Left hindlimb (tissue), 1 donor: ENCODE measurements at places on chromosomes 7 and 10.

- DNase-seq: no peak
Measured at GRCh38 chr7:84783141-84783778, 403.6 kb downstream of the SEMA3D start.

- no peak for DNase-seq
Measured at GRCh38 chr10:82477776-82478175, 602.8 kb downstream of the NRG3 start.

- DNase-seq: no peak
Measured at GRCh38 chr7:47591655-47592572, 10.0 kb upstream of the TNS3 start.

DNA sequence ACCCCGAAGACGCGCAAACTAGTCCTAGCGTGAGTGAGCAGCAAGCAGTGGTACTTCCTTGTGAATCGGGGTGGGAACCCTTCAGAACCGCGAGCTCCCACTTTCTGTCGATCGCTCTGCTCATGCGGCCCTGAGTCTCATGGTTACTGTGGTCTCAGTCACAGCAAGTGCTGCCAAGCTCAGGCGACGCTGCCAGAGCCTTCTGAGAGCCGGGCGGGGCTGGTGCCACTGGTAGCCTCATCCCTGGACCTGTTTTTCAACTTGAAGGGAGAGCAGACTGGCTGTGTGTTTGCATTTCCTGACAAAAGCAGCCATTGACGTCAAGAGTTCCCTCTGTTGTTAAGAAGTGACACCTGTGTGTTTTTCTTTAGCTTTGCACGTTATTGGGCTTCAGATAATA, 32.9 kb upstream of the BHLHA15 start:
- no peak for DNase-seq

DNA sequence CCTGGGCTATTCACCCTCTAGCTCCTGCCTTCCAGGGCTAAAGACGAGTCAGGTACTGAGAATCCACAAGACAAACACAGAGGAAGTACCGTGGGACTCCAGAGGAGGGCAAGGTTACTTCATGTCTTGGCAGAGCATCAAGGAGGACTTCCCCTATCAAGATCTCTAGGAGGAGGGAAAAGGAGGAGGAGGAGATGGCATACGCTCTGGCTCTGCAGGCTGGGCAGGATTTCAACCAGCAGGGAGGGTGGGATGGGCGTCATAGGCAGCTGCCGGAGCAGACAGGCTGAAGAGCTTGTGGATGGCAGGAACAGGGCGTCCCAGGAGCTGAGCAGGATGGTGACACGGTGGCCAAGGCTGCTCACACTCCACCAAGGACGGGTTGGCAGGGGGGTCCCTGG, 21.3 kb downstream of the MDH2 start:
- DNase-seq: no peak

GRCh38 chr7:53697913-53698312, 662.5 kb downstream of the POM121L12 start:
- DNase-seq: no peak

DNA sequence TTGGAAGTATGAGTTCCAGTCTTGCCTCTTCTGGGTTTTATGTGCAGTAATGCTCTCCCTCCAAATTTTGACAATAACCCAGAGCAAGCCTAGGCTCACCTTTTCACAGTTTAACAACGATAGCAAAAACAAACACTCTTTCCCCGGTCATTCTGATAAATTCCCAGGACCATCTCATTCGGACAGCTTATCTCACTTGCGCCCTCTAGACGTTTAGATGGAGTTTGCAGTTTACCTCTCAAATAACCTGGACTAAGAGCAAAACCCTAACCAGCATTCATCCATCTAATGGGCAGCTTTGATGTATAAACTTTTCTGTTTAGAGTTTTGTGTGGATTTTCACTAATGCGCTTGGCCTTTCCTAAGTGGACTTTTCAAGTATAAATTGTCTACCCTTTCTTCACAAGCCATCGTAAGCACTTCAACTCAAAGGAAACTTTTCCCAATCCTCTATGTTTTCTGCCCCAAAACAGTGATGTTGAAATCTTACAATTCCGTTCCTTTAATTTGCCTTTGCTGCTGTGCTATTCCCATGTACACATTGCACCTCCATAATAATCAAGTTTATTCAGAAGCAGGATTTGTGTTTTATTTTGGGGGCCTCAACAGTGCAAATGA, 114.9 kb downstream of the HDAC9 start:
- DNase-seq: no peak

DNA sequence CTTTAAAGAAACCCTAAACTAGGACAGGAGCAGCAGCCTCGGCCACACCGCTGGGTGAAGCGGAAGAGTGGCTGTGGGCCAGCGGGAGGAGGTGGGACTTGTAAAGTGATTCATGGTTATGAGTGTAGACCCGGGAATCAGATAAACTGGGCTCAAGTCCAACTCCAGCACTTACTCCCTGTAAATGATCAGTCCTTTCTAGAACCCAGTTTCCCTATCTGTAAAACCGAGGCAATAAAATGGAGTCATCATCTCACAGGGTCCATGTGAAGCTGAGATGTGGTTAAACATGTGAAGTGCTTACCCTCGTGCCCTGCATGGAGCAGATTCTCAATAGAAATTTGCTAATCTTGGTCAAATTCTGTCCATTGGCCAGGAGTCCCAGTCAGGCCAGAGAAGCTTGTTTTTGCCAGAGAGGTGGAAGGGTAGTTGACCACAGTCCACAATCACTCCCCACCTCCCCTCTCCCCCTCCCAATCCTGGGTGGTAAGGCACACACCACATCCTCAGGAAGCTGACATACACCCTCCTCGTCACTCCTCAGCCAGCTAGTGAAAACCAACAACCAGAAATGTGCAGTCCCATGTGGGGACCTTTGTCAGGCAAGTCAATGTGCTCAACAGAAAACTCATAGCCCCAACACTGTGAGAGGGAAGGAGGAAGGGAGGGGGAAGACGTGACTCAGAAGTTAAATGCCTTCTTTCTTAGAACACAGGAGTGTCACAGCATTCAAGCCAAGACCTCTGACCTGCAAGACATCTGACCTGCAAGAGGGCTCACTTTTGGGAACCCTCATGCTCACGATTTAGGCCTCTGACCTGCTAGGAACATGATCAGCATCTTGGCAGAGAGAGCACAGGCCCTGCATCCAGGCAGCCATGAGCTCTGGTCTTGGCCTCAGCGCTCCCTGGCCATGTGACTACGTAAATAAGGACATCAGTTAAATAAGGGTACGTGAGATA, 145.1 kb downstream of the PLXNA4 start:
- DNase-seq: no peak

- DNase-seq: no peak
Measured at GRCh38 chr10:80957161-80957560, 419.5 kb downstream of the SH2D4B start.

- no peak for DNase-seq
Measured at GRCh38 chr7:132345543-132346129, 230.6 kb downstream of the PLXNA4 start.

- DNase-seq: no peak
Measured at GRCh38 chr7:132307465-132307864, 268.8 kb downstream of the PLXNA4 start.

- no peak for DNase-seq
Measured at GRCh38 chr10:86229376-86229775, 137.2 kb downstream of the GRID1 start.

GRCh38 chr10:78787125-78787524, 281.6 kb upstream of the ZMIZ1 start:
- no peak for DNase-seq

DNA sequence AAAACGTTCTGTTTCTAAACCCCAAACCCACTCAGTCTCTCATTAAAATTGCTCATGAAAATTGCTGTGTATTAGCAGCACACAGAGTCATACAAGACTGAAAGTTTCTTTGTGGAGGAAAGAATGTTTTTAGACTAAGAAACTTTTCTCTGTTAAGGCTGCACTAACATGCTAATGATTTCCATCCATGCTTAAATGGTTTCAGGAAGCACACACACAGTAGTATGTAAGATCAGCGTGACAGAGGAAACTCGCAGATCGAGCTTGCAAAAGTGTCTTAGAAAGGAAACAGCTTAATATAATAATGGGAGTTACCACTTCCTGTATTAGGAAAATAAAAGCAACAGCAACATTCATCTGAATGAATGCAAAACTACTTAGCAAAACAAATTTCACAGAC, 112.7 kb downstream of the ICA1 start:
- DNase-seq: no peak

GRCh38 chr10:27884185-27884641, 114.7 kb downstream of the ODAD2 start:
- DNase-seq: no peak

GRCh38 chr7:102424129-102424551, 9.2 kb upstream of the ORAI2 start:
- DNase-seq: no peak

DNA sequence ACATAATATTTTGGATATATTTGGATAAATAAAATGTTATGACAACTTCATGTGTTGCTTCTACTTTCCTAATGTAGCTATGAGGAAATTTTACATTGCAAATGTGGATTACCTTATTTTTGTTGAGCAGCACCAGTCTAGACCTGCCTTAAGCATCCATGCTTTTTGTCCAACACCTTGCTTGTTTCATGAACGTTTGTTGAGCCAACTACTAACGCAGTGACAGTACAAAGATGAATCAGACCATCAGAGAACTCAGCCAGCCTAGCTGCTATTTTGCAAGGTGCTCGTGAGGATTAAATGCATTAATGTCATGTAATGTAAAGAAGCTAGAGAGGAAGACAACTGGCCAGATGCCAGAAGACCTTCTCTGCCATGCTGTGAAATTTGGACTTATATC, 1.1 kb upstream of the ZC3HAV1L start:
- no peak for DNase-seq

DNA sequence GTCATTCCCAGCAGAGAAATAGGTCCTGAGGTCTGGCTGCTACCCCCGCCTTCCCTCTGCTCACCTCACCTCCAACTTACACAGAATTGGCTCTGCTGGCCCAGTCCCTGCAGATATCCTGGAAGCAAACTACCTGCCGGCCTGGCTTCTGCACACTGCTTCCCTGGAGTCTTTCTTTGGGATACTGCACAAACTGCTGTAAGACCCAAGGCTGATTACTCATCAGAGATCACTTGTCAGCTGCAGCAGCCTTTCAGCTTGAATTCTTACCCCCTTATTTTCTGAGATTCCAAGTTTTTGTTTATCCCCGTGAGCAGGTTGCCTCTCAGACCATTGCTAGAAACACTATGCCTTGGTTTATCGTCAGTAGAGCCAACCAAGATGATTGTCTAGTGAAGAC, 426.4 kb downstream of the PHTF2 start:
- no peak for DNase-seq

DNA sequence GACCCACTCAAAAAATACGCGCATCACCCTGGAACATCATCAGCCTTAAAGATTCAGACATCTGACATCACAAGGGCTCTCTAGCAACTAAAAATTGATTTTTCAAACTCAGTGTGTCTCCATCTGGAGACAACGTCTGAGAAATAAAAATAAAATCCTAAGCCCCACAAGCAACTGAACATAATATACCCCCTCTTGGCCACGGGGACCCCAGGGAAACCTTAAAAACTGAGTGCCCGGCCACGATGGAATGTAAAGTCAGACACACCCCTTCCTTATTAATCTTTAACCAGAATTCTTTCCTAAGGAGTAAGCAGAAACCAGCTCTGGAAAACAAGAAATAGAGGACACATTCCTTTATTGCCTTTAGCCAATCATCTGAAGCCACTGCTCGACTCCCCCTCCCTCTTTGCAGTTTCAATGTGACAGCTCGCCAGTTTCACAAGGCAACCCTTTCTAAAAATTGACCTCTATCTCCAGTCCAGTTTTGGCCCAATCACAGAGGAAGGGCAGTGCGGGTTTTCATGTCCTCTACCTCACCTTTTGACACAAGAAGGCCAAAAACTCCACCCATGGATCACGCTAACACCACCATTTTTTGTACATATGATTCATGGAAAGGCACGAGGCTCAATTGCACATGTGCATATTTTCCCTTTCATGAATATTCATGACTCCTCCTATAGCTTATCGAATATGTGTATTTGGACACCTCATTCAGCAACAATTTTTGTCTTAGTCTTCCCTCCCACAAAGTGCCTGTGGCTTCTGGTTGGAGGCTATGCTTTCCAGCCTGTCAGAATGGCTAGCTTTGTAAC, 24.2 kb downstream of the IFIT3 start:
- DNase-seq: peak; percentile 75

- no peak for DNase-seq
Measured at GRCh38 chr10:47079204-47079580, 168.0 kb downstream of the PTPN20 start.

DNA sequence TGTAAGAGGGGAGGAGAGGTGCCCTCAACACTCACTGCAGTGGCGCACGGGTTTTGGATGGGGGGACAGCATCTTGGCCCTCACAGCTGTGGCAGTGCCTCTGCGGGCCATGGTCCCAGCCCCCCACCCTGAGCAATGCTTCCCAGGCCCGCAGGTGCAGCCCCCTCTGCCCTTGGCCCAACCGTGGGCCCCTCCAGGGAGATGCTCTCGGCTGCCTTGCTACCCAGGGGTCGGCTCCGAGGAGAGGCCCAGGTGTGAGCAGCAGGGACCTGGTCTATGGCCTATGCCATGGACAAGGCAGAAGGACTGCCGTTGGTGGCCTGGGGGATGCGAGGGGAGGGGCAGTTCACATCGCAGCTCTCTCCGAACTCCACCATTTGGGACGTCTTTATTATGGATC, 159.2 kb downstream of the RNF216 start:
- DNase-seq: no peak

DNA sequence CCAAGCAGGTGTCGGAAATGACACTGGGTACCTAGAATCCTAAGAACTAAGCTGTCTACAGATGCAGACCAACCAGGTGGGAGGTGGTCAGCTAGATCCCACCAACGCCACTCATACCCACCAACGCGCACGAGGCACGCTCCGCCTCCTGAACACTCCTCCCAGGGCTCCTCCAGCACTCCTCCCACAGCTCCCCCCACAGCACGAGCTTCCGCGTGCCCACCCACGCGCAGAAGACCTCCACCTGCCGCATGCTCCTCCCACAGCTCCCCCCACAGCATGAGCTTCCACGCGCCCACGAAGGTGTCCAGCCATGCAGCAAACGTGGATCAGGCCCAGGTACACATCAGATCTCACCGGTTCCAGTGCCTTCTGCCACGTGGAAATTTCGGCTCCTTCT, 196.0 kb downstream of the MAD1L1 start:
- no peak for DNase-seq

GRCh38 chr7:98674881-98675280, 57.8 kb downstream of the NPTX2 start:
- DNase-seq: no peak

DNA sequence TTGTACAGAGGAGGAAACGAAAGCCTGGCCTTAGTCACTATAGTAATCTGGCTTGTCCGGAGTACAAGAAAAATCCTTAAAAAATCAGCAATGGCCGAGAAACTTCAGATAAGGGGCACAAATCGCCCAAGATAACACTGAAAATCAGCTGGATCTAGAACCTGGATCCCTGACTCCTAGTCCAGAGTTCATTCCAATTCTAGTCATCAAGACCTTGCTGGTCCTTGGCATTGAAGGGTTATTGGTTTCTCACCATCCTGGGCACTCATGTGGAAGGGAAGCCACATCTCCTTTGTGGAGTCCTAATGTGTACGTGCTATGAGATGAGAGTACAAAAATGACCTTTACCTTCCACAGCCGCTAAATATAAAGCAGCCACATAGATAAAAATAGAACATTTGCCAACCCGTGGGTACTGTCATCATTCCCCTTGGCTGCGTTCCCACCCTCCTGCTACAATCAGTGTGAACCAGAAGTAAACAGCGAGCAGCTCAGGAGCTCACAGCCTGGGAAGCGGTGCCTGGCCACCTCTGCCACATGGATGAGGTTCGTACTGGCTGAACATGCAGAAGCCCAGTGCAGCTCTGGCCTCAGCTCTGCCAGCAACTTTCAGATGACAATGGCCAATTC, 116.0 kb upstream of the PDLIM1 start:
- no peak for DNase-seq
